NCI-H1436 treated with DMSO at 0.1 percent for 48 hours (cell line): ENCODE measurements at places on chromosomes 13 and 19.

- DNase-seq, result no peak
Measured at GRCh38 chr19:48413879-48414587, 20.6 kb downstream of the GRIN2D start.

DNA sequence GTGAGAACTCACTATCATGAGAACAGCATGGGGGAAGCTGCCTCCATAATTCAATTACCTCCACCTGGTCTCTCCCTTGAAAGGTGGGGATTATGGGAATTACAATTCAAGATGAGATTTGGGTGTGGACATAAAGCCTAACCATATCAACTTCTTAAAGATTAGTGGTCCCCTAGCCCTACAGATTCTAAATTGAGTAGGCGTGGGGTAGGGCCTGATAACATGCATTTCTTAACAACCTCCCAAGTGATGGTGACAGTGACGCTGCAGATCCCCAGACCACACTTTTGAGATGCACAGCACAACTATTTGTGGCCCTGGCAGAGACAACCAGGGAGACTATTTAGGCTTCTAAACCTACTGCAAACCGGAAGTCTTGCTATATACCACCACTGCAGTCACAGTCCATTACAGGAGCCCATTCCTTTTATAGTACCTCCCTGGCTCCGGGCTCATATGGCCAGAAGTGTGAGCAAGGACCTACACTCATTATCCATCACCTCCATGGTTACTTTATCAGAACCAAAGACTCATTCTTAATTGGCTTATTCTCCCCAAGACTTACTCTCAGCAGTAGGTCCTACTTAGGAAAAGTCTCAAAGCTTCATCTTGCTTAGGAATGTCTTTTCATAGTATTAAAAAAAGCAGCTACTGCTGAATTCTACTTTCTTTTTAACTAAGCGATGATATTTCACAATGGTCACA is 2.1 kb upstream of the DPY19L3 start:
- no peak for DNase-seq

DNA sequence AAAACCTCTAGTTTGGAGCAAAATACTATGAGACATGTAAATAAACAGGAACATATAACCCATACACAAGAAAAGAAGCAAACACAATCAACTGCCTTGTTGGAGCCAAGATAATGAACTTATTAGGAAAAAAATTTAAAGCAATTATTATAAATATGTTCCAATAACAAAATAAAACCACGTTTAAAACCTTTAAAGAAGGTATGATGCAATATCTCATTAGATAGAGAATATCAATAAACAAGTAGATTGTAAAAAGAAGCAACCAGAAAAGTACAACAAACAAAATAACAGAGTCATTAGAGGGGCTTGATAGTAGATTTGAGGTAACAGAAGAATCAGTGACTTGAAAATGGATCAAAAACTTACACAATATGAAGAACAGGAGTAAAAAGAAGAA is 327.0 kb upstream of the PCDH9 start:
- no peak for DNase-seq

GRCh38 chr13:23986619-23987018 is 89.3 kb upstream of the C1QTNF9B start:
- DNase-seq, result no peak

DNA sequence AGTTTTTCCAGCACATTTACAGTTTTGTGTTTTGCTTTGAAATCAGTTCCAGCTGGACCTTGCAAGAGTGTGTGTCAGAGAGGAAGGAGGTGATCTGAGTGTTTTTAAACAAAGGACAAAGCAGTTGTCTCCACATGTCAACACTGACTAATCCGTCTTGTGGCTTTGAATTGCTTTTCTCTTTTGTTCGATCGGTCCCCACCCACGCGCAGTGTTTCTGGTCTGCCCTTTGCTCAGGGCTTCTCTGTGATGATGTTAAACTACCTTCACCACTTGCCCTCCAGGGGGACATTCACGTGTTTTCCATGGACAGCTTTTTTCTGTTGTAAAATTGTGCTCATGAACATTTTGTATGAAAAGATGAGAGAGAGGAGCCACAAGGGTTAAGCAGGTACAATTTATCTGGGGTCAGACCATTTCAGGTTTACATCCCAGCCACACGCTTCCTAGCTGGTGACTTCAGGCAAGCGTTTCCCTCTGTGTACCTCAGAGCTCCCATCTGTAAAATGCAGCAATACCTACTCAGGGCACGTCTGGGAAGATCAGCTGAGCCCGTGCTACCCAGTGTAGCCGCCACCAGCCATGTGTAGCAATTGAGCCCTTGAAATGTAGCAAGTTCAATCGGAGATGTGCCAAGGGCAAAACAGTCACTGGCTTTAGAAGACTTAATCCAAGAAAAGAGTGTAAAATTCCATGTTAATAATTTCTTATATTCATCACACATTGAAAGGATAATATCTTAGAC is 13.5 kb upstream of the PLA2G4C start:
- no peak for DNase-seq

DNA sequence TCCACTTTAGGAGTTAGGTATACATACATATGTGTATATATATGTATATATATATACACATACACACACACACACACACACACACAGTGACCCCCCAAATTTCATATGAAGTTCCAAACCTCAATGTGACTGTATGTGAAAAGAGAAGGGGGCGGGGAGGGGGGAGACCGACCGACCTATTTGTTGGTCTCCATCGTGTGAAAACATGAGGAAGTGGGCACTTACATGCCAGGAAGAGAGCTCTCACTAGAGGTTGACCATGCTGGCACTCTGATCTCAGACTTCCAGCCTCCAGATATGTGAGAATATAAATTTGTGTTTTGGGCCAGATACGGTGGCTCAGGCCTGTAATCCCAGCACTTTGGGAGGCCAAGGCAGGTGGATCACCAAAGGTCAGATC is 24.6 kb downstream of the ZNF562 start:
- DNase-seq, result no peak
